ENCODE measurements at places on chromosomes 13 and 19. TPM values are rescaled to one million over a fixed set of nuclear protein-coding genes. Genes with fewer than 3 reads are reported as not detected.
A peak's percentile ranks its signal among the peaks of the same experiment; 100 is the strongest.

GRCh38 chr13:27148900-27149299, 22.7 kb downstream of the USP12 start:
- no peak overlapping the region for H3K4me3 ChIP-seq
- peaks cover 11% of the 10 kb centered on the region for H3K4me1 ChIP-seq
- no peak for DNase-seq
- no peak overlapping the region for H3K27ac ChIP-seq
- H3K27me3 ChIP-seq, result no peaks in the 10 kb centered on the region
- no peaks in the 10 kb centered on the region for H3K36me3 ChIP-seq

DNA sequence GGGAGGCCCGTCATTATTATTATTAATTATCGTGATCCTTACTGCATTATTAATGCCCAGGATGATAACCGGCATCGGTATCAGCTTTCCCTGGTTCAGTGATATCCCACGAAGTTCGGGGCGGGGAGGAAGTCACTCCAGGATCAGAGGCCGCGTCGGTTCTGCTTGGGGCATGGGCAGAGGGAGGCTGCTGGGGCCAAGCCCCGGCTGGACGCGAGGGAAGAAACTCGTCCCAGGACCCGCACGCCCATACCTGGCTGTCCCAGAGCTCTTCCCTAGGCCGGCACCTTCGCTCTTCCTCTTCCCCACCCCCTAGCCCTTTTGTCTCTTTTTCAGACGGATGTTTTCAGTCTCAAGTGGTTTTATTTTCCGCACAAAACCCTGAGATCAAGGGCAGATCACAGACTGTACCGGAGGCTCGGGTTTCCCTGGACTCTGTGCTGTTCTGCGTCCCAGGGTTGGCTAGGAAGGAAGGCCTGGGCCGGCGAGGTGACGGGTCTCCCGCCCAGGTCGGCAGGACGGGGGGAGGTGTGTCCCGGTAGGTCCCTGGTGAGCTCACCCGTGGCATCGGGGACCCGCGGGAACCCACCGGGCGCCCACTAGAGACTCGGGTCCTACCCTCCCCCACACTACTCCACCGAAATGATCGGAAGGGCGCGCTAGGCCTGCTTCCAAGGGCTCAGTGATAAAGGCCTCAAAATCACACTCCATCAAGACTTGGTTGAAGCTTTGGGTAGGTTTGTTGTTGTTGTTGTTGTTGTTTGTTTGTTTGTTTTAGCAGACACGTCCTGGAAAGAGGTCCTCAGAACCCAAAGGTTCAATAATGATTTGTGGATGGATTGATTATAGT, 7.9 kb downstream of the ZIC2 start:
- no peaks in the 10 kb centered on the region for H3K36me3 ChIP-seq
- peaks cover 87% of the 10 kb centered on the region for H3K27me3 ChIP-seq
- DNase-seq, result no peak

GRCh38 chr13:67221630-67222226, 8.4 kb downstream of the PCDH9 start:
- peak overlapping the region; percentile 43 for H3K4me3 ChIP-seq
- DNase-seq, result no peak
- no peaks in the 10 kb centered on the region for H3K4me1 ChIP-seq
- H3K27ac ChIP-seq, result no peak overlapping the region
- no peaks in the 10 kb centered on the region for H3K36me3 ChIP-seq
- no peaks in the 10 kb centered on the region for H3K27me3 ChIP-seq

DNA sequence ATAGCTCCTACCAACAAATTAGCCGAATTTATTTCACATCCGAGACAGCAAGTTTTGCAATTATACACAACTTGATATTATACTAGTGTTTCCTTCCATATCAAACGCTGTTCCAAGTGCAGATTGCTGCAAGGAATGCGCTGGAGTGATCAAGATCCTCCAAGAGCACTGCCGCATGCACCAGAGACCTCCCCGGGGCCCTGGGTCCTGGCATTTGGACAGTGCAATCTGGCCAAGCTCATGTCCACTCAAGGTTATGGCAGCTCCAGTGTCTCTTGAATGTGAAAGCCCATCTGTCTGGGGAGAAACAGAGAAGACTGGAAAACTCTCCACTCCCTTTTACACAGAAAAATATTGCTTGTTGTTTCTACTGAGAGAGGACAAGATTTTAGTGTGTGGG, 111.9 kb downstream of the HSPH1 start:
- no peaks in the 10 kb centered on the region for H3K36me3 ChIP-seq
- H3K27me3 ChIP-seq, result no peaks in the 10 kb centered on the region
- no peak overlapping the region for H3K27ac ChIP-seq

Gene PGLYRP1
- not detected for total RNA-seq
